A549 treated with RU486 at 1 μM for 4 hours (cell line): ENCODE measurements at places on chromosomes 5 and 9. TPM values are rescaled to one million over a fixed set of nuclear protein-coding genes. Genes with fewer than 3 reads are reported as not detected.

FGF18 gene
- 0.30 to 1.00 TPM (median 0.51 TPM) in 5 replicates for total RNA-seq

GABRA1 gene
- total RNA-seq, result not detected in 5 replicates

SH3GL2 gene
- total RNA-seq, result 0.05 to 0.49 TPM (median 0.13 TPM) in 5 replicates

LHX2 gene
- 3.1 to 5.7 TPM (median 5.5 TPM) in 5 replicates for total RNA-seq

IL13 gene
- total RNA-seq, result 0.07 to 0.24 TPM in 2 of 5 replicates, not detected in the others

COL5A1 gene
- 28.6 to 57.4 TPM (median 47.8 TPM) in 5 replicates for total RNA-seq

SLC22A4 gene
- total RNA-seq, result 3.9 to 5.1 TPM (median 4.8 TPM) in 5 replicates

DPH7 gene
- total RNA-seq, result 22.0 to 30.8 TPM (median 25.4 TPM) in 5 replicates

IPPK gene
- total RNA-seq, result 12.3 to 16.3 TPM (median 12.9 TPM) in 5 replicates

ALDOB gene
- not detected in 5 replicates for total RNA-seq

LCN15 gene
- not detected in 5 replicates for total RNA-seq
